NCI-H1092 (cell line): ENCODE measurements at places on chromosomes 6 and 20.

GRCh38 chr6:167416676-167417430, 92.0 kb downstream of the TTLL2 start:
- no peak for DNase-seq

- DNase-seq: no peak
Observed at GRCh38 chr6:89145091-89145955, 532 bp upstream of the PM20D2 start.

DNA sequence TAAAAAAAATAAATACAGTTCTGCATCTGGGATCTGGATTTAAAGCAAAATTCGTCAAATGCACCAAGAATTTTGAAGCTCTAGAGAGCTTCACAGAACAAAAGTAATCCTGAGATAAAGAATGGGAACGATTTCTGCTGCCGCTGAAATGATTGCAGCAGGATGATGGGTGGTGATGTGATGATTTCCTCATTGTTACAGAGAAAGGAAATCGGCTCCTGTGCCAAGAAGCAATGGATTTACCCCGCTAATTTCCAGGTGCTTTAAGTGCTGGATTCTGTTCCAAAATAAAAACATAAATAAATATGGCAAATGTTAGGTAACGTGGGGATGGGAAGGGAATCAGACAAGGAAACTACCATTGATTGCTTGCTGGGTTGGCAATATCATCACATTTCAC, 1067.9 kb upstream of the MAP3K7 start:
- no peak for DNase-seq

DNA sequence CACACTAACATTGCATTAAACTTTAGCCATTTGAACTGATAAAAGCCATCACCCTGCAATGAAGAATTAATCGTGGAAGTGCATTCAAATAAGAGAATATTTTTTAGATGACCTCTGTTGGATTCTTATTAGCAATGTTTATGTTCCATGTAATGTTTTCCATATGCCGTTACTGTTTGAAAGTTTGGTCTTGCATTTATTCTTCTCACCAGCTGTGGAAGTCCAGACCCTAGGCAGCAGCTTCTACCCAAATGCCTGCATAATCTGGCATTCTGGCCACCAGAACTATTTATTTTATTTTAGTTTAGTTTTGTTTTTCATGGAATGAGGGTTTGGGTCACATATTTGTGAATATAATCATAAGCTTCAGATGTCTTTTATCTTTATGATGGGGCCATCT, 140.4 kb downstream of the SAMD5 start:
- no peak for DNase-seq
